ENCODE measurements at places on chromosomes 1 and 21. TPM values are rescaled to one million over a fixed set of nuclear protein-coding genes. Genes with fewer than 3 reads are reported as not detected.
A peak's percentile ranks its signal among the peaks of the same experiment; 100 is the strongest.

The MX1 gene
- total RNA-seq, result 3.8 TPM

The LCE1A gene
- total RNA-seq, result not detected

- peak; percentile 52 for DNase-seq
These were observed 76.6 kb downstream of the HSPA13 start for GRCh38 chr21:14306126-14306907.

- no peak for DNase-seq
These were observed 923 bp upstream of the SHC1 start for GRCh38 chr1:154971341-154971998.

GRCh38 chr1:199308349-199308846 lies 669.6 kb downstream of the PTPRC start:
- DNase-seq, result no peak

- DNase-seq, result no peak
These were observed 209.6 kb downstream of the BACH1 start for GRCh38 chr21:29508301-29508700.

- DNase-seq, result peak; percentile 83
These were observed 55.2 kb downstream of the SLC9A1 start for GRCh38 chr1:27099587-27100334.

DNA sequence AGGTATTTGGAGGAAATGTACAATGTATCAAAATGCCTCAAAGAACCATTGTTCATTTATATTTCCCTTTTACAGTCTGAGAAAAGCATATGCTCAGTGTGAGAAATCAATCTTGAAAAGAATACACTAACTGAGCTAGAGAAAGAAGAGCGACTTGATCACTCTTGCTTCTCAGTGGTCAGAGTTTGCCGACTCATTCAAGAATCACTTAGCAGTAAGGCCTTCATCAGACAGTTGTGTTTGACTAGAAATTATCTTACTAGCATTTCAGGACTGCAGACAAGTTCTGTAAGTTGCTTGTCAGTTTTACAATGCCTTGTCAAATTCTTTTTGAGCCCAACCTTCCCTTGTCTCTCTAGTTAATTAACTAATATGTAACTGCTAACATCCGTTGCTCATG lies 12.9 kb downstream of the RGS18 start:
- DNase-seq, result no peak

DNA sequence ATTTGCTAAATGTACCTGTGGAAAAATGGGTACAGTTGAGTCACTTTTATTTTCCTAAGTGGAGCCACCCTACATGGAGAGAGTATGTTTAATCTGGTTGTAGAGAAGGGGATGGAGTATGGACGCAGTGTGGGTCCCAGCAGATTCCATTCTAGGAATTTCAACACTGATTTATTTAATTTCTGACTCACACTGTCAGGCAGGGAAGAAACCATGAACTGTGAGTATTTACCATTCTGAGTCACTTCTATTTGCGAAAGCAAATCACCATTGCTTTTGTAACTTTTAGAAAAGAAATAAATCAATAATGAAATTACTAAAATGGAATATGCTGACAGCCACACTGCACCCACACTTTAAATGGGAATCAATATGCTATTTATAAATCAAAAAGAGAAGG lies 339.0 kb downstream of the DSCAM start:
- DNase-seq, result no peak

DNA sequence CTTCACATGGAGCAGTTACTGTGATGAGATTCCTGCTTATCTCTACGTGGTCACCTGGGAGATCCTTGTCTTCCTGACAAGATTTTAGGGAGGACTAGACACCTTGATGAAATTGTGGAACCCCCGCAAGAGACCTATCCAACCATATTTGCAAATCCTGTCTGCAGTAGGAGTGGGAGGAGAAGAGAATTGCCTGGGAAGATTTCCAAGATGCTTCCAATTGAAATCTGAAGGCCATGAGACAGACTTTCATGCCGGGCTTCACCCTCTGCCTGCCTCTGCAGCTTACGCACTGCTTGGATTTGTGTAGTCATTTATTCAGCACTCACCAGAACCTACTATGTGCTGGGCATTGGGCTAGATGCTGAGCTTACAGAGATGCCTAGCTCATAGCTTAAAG lies 106.6 kb downstream of the OMA1 start:
- no peak for DNase-seq

- DNase-seq, result peak; percentile 53
These were observed 5.6 kb downstream of the ARHGEF16 start for GRCh38 chr1:3459940-3460671.

DNA sequence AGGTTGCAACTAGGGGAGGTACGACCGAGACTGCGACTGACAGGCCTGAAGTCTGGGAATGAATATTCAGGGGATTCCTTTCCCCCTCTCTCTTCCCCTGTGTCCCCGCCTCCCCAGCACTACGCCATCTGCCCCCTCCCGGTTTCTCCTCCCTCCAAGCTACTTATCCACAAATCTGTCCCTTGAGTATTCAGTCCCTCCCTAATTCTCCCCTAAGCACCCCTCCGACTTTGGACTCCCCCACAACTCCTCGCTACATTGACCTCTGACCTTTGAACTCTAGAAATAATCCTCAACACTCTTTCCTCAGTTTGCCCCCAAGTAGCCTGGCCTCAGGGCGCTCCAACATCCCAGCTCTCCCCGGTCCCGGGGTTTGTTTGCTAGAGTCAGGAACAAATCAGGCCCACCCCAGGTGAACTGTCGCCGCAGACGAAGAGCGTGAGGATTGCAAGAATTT lies 393 bp downstream of the LYSMD1 start:
- DNase-seq, result peak; percentile 87

GRCh38 chr1:60848583-60849188 lies 233.7 kb upstream of the NFIA start:
- no peak for DNase-seq

The TNFRSF8 gene
- 0.22 TPM for total RNA-seq

- DNase-seq, result no peak
These were observed 332.1 kb downstream of the PTPRC start for GRCh38 chr1:198970916-198971315.

The LAX1 gene
- 0.22 TPM for total RNA-seq

DNA sequence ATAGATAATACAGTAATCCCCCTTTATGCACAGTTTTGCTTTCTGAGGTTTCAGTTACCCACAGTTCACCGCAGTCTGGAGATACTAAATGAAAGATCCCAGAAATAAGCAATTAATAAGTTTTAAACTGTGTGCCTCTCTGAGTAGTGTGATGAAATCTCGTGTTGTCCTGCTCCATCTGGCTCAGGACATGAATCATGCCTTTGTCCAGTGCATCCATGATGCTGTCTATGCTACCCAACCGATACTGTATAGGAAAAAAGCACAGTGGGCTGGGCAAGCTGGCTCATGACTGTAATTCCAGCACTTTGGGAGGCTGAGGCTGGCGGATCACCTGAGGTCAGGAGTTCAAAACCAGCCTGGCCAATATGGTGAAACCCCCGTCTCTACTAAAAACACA lies 85.0 kb upstream of the SLC2A1 start:
- no peak for DNase-seq

DNA sequence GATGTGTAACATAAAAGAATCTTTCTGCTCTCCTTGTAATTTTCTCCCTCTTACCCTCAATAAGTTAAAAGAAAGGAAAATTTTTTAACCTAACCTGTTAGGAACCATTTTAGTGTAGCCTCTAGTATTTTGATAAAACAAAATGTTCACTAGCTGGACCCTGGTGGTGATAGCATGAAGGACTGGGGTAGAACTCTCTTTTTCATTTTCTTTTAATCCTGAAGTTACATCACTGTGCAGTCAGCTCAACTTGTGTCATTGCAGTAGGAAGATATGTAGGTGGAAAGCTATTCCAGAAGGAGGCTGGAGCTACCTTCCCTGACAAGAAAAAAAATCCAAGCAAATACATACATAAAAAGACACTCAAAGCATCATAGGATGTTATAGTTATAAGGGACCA lies 39.3 kb downstream of the NFIA start:
- no peak for DNase-seq

DNA sequence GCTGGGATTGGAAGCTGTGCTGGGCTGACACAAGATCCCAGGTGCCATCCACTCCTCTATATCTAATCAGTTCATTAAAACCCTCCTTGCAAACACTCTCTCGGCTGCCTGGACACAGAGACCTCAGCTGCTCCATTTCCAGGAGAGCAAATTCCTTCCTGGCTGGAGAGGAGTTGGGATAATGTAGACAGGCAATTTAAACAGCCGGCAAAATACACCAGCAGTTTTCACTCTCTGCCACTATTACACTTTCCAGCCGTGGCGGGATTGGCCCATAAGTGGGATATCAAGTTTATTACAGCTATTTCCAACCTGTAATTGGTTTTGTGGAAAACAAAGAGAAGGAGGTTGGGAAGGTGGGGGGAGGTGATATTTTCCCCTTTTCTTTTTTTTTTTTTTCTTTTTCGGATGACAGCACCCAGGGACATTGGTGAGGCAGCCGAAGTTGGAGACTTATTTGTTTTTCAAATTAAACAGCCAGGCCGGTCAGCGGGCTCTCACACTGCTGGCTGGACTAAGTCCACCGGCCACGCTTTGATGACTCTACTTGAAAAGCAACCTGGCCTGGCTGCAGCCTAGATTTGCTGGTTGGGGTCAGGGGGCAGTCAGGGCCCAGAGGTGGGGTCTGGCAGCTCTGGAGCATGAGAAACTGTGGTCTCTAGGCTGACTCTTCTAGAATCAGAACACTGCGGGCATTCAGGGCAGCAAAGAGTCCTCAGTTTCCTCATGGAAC lies 177.4 kb downstream of the IGSF21 start:
- no peak for DNase-seq

The CBS gene
- total RNA-seq, result 2.7 TPM

The RAP1GAP gene
- total RNA-seq, result 0.62 TPM

The SHISA4 gene
- total RNA-seq, result 58.5 TPM

DNA sequence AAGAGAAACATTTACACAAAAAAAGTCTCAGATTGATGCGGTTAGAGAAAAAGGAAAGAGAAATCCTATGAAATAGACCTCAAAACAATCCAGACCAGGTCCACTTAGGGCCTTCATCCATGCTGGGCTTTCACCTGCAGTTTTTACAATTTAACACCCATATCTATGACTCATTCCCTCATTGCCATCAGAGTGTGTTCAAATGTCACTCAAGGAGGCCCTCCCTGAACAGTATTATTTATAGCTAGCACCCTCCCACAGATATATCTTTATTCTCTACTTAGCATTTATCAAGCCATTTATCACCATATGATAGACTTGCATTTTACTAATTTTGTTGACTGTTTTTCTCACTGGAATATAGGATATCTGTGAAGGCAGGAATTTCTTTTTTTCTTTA lies 824 bp upstream of the KRTAP21-3 start:
- DNase-seq, result no peak

DNA sequence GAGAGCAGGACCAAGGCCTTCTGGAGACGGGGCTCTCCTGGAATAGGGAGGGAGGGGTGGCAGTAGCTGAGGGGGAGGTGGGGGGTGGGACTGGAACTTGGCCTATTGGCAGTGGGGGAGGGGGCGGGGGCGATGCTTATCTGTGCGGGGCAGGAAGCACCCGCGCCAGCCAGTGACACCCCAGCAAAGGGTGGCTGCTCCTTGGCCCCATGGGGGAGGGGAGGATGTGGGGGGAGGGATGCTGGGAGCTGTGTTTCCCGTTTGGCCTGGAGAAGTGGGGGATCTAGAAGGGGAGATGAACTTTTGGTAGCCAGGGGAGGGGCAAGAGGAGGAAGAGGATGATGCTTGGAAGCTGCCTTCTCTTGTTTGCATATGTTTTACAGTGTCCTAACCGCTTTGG lies 11.0 kb downstream of the ZBTB7B start:
- DNase-seq, result no peak

DNA sequence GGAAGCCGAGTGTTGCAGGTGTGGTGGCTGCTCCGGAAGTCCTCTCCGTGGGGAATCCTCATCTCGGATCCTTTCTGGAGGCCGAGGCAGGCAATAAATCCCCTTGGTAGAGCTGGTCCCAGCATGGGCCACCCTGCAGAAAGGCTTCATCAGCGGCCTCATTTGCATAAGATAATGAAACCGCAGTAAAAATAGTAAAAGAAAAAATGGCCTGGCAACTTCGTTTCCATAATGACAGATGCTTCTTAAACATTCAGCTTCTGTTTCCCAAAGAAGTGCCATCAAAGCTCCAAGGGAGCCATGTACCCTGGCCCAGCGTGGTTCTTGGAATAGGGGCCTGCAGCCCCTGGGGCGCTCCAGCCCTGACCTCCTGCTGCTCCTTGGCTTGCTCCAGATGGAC lies 244.1 kb downstream of the GRIK3 start:
- DNase-seq, result no peak

The NCF2 gene
- 5.5 TPM for total RNA-seq

The ARL8A gene
- 27.4 TPM for total RNA-seq

The CD34 gene
- 62.2 TPM for total RNA-seq

DNA sequence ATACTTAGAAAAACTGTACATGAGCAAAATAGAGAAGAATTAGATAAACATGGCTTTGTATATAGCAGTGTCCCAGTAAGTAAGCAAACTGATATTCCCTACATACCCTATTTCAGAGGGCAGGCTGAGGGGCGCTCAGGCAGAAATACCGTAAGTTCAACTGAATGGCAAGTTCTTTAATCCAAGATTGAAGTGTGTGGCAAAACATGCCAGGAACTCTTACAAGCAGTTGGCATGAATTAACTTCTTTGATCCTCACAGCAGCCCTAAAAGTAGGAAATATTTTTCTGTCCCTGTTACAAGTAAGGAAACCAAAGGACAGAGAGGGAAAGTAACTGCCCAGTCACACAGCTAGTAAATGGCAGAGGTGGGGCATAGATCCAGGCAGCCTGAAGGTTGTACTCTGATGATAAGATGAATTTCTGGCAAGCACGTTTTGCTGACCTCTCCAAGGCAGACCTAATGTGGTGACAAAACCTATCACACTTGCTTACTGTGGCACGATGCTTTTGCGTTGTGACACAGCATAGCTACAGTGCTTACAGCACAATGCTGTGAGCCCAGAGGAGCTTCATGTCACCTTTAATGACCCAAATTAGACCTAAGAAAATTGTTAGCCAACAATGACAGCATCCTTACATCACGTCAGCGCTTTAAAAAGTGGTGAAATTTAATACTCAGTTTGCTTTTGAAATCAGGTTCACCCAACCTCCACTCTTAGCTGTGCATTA lies 35.0 kb upstream of the THEM4 start:
- peak; percentile 30 for DNase-seq

DNA sequence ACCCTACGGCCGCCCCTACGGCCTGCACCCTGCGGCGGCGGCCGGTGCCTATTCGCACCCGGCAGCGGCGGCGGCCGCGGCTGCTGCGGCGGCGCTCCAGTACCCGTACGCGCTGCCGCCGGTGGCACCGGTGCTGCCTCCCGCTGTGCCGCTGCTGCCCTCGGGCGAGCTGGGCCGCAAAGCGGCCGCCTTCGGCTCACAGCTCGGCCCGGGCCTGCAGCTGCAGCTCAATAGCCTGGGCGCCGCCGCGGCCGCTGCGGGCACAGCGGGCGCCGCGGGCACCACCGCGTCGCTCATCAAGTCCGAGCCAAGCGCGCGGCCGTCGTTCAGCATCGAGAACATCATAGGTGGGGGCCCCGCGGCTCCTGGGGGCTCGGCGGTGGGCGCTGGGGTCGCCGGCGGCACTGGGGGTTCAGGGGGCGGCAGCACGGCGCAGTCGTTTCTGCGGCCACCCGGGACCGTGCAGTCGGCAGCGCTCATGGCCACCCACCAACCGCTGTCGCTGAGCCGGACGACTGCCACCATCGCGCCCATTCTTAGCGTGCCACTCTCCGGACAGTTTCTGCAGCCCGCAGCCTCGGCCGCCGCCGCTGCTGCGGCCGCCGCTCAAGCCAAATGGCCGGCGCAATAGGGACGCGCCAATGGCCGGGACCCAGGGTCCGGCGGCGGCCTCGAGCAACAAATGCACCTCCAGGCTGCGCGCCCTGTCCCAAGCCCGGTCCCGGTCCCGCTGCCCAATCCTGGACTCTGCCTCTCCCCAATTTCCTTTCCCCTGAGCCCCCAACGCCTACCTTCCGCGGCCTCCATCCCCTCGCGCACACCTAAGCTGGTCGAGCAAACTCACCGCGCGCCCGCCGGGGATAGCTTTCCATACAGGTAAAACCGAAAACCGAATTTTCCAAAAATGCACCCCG lies 1.8 kb downstream of the FOXD3 start:
- peak; percentile 3 for DNase-seq

The APH1A gene
- total RNA-seq, result 83.0 TPM

Data from muscle of leg (tissue), 16 donors.